ENCODE measurements at places on chromosomes 12 and 14.

- no peak for DNase-seq
Measured at GRCh38 chr14:104130974-104131651, 7.3 kb upstream of the KIF26A start.

- no peak for DNase-seq
Measured at GRCh38 chr12:109760031-109760929, 46.7 kb downstream of the FAM222A start.

- DNase-seq, result no peak
Measured at GRCh38 chr12:66978802-66979201, 290.4 kb upstream of the CAND1 start.

GRCh38 chr14:19902409-19902808 is 18.0 kb upstream of the OR4K5 start:
- DNase-seq, result no peak

GRCh38 chr14:62066304-62066703 is 304.1 kb downstream of the SNAPC1 start:
- no peak for DNase-seq

DNA sequence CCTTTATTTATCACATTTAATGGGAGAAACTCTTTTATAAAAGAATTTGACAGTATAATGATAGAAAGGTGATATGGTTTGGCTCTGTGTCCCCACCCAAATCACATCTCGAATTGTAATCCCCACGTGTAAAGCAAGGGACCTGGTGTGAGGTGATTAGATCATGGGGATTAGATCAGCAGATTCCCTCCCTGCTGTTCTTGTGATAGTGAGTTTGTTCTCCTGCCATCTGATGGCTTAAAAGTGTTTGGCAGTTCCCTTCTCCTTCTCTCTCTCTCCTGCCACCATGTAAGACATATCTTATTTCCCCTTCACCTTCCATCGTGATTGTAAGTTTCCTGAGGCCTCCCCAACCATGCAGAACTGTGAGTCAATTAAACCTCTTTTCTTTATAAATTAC is 1110.3 kb downstream of the FLRT2 start:
- DNase-seq, result no peak

DNA sequence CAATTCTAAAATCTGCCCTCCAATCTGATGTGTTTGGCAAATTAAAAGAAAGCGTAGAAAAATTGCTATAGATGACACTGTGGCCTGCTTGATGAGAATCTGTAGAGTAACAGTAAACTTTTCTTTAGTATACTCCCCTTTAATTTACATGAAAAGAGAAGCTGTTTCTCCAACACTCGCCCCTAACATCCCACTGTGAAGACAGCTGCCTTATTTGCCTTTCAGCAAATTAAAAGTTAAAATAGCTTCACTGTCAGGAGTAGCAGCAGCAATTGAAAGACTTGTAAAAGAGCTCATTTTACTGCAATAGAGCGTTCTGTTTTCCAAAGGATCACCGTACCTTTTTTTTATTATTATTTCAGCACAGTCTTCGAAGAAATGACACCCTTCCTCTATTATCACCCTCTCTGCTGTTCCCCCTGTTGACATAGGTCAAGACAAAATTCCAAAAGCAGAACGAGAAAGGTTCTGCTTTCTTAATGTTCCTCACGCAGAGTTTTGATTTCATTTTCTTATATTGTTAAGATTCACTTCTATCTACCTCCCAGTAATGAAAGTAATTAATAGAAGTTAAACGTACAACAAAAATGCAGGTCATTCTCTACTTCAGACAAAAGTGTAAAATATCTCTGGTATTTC is 153.5 kb upstream of the USP15 start:
- DNase-seq, result no peak

DNA sequence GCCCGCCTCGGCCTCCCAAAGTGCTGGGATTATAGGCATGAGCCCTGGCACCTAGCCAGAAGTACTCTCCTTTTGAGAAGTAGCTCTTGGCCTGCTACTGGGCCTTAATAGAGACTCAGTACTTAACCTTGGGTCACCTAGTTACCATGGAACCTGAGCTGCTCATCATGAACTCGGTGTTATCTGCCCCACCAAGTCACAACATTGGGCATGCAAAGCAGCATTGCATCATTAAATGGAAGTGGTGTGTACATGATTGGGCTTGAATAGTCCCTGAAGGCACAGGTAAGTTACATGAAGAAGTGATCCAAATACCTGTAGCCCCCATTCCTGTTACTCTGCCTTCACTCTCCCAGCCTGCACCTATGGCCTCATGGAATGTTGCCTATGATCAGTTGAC is 18.0 kb upstream of the ATF7 start:
- no peak for DNase-seq

GRCh38 chr12:88035907-88036289 is 6.7 kb upstream of the C12orf50 start:
- no peak for DNase-seq

GRCh38 chr12:50402264-50403000 is 1.7 kb downstream of the LARP4 start:
- DNase-seq, result no peak

DNA sequence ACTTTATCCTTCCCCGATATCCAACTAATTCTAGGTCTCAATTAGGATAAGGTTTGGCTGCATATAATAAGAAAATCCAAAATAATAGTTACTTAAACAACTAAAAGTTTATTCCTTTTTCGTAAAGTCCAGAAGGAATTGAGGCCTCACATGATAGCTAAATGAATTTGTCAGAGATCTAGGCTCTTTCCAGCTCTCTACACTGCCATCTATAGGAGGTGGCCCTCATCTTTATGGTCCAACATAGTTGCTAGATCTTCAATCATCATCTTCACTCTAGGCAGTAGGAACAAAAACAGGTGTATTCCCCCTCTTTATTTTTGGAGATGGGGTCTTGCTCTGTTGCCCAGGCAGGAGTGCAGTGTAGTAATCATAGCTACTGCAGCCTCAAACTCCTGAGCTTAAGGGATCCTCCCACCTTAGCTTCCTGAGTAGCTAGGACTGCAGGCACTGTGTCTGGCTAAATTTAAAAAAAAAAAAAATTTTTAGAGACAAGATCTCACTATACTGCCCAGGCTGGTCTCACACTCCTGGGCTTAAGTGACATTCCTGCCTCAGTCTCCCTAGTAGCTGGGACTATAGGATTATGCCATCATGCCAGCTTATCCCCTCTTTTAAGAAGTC is 46.5 kb upstream of the SAV1 start:
- DNase-seq, result no peak

DNA sequence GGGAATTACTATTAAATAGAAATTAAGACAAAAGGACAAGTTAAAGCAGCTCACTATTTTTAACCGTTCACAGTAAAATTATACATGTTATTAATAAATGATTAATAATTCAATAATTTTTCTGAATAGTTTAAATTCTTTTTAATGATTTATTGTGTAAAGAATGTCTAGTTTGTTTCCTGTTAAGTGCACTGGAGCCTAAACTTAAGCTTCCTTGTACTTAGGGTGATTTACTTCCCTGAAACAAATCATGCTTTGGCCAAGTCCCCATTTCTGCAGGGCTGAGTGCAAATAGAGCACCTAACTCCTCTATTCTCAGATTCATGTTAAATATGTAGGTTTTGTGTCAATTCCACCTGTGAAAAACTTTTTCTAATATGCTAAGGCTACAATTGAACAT is 188.9 kb upstream of the PDZRN4 start:
- no peak for DNase-seq

GRCh38 chr12:52229836-52230343 is 3.2 kb upstream of the KRT7 start:
- DNase-seq, result no peak

DNA sequence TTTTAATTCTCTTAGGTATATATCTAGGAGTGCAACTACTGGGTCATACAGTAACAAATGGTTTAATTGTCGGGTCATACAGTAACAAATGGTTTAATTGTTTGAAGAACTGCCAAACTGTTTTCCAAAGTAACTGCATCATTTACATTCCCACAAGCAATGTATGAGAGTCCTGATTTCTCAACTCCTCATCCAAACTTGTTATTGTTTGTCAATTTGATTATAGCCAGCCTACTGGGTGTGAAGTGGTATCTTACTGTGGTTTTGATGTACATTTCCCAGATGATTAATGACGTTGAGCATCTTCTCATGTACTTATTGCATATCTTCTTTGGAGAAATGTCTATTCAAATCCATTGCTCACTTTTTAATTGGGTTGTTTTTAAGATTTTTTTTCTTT is 67.6 kb upstream of the CFL2 start:
- DNase-seq, result no peak

DNA sequence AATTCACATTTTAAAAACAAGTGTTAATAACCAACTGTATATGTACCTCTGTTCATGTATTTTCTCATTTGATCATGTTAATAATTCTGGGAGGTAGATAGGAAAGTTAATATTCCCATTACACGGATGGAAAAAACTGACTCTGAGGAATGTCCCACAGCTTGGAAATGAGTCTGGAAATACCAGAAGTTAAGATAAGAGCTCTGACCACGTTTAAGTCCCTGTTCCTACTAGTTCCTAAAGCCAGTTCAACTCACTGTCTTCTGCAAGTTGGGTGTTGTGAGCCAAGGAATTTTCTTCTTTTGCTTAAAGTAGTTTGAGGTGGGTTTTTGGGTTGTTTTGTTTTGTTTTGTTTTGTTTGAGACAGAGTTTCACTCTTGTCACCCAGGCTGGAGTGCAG is 104.5 kb downstream of the TMEM30B start:
- DNase-seq, result no peak

GRCh38 chr12:1807087-1807860 is 13.1 kb upstream of the LRTM2 start:
- DNase-seq, result no peak

DNA sequence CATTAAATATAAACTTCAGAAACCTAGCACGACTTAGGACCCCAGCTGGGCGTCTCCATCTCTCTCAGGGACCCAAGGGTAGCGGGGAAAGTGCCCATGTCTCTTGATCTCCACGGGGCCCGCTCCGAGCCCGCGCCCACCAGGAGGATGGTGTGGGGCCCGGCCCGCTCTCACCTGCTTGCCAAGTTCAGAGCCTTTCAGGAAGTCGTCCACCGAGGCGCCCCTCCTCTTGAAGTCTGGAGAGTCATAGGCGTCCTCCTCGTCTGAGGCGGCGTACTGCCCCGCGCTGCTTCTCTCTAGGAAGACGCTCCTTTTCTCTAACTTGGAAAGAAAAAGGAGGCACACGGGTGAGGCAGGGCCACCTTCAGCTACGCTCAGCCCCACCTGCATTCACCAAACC is 96.9 kb downstream of the PIWIL1 start:
- DNase-seq, result no peak

DNA sequence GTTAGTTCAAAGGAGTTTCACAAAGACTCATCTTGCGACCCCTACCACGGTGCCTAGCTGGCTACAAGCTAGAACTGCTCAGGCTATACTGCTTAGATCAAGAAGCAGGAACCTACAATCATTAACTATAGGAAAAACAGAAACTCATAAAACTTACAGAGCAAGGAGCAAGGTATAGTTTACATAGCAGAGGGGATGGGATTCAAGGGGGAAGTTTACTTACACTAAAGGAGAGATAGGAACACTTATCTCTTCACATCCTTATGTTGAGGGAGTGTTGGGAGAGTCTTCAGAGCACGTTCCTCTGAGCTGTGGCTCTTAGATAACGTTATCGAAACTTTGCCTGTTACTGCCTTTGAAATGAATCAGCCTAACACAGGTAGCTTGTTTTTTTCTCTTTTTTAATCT is 58.1 kb downstream of the FSCB start:
- DNase-seq, result no peak

- DNase-seq, result no peak
Measured at GRCh38 chr12:53463802-53464560, 12.1 kb downstream of the PCBP2 start.

GRCh38 chr14:92411941-92412340 is 89.0 kb downstream of the SLC24A4 start:
- no peak for DNase-seq

DNA sequence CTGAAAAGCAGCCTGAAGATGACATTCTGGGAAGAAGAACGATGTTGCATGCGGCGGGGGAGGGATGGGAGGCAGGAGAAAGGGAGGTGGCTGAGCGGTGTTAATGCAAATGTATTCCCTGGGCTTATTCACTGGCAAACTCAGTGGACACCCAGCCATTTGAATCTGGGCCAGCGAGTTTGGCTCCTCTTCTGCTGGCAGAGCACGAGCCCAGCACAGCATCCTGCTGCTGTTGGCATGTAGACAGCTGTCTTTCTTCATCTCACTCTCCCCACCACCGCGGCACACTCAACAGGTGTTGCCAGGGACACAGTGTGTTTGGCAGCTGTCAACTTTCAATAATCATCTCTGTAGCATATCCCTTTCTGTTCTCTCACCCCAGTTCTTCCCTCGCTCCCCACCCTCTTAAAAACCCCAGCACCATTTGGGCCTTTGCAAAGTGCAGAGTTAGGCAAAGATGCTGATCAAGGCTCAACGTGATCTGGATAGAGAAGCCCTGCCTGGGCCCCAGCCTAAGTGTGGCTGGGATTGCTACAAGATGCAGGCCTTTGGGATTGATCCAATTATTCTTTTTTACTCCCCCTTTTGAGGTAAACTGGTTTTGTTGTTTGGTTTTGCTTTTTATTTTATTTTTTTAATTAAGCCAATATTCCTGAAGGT is 131.9 kb downstream of the EXOC5 start:
- DNase-seq, result no peak

DNA sequence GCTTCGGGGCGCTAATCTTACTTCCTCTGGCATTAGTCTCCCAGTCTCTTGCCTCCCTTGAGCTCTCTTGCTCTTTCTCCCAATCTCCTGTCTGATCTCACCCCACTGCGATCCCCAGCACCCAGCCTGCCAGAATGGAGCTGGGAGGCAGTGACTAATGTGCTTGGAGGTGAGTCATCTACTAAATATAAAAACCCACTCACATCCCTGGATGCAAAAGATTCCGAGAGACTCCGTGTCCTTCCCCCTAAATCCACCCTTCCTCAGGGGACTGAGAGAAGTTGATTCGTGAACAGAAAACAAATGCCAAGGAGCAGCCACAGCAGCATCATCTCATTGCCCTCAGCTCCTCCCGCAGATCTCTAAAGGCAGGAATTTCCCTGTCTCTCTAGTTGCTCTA is 45.7 kb upstream of the KCNA5 start:
- DNase-seq, result no peak

- no peak for DNase-seq
Measured at GRCh38 chr14:22505697-22506377, 83.2 kb downstream of the DAD1 start.

- DNase-seq, result no peak
Measured at GRCh38 chr14:92945544-92945943, 22.6 kb downstream of the CHGA start.

- no peak for DNase-seq
Measured at GRCh38 chr14:61128382-61129167, 147.5 kb downstream of the SLC38A6 start.

- no peak for DNase-seq
Measured at GRCh38 chr14:52220924-52221811, 46.3 kb upstream of the PTGDR start.

Data from NCI-H1417 treated with DMSO at 0.1 percent for 48 hours (cell line).